ENCODE measurements at places on chromosomes 16 and 17.

- no peak for DNase-seq
Observed at GRCh38 chr16:14475370-14476139, 154.5 kb downstream of the PARN start.

DNA sequence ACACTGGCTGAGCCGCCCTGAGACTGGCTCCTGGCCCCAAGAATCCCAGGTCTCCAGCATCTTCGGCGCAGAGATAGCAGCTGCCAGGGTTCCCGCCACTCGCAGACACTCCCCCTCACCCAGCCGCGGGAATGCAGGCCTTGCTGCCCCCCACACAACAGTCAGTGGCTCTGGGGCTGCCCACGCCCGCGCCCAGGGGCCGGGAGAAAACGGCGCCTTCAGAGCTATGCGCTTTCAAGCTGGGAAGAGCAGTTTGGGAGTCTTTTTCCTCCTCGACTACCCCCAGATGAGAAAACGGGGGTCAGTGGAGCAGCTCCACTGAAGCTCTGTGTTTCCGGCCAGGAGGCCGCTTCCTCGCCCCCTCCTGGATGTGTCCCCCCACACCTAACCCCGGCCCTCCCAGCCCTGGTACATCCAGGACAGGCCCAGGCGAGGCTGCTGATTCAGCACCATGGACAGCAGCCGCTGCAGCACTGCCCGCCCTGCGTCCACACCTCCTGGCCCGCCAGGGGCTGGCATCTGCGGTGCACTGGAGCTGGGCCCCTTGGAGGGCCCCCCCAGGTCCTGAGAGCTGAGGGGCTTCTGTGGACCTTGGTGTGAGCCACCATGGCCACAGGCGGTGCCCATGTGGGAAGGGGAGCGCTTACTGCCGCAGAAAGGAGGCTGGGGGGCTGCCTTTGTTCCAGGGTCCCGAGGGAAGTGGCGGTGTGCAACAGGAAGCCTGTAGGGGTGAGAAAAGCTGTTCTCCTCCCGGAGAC is 35.7 kb downstream of the CACNA1H start:
- peak; percentile 60 for DNase-seq

- no peak for DNase-seq
Observed at GRCh38 chr17:70206361-70207010, 37.2 kb downstream of the KCNJ2 start.

DNA sequence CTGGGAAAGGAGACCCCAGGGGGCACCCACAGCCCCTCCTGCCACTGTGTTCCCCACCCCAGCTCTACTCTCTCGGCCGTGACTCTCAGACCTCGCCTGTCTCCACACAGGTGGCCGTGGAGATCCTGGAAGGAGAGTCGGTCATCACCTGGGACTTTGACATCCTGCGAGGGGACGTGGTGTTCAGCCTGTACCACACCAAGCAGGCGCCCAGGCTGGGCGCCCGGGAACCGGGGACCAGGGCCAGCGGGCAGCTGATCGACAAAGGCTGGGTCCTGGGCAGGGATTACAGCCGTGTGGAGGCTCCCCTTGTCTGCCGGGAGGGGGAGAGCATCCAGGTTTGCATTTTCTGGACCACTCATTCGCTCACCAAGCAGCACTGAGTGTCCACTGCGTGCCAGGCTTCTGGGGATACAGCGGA is 25.4 kb downstream of the NAGPA start:
- no peak for DNase-seq

GRCh38 chr17:12422651-12423050 is 243.0 kb upstream of the MYOCD start:
- no peak for DNase-seq

DNA sequence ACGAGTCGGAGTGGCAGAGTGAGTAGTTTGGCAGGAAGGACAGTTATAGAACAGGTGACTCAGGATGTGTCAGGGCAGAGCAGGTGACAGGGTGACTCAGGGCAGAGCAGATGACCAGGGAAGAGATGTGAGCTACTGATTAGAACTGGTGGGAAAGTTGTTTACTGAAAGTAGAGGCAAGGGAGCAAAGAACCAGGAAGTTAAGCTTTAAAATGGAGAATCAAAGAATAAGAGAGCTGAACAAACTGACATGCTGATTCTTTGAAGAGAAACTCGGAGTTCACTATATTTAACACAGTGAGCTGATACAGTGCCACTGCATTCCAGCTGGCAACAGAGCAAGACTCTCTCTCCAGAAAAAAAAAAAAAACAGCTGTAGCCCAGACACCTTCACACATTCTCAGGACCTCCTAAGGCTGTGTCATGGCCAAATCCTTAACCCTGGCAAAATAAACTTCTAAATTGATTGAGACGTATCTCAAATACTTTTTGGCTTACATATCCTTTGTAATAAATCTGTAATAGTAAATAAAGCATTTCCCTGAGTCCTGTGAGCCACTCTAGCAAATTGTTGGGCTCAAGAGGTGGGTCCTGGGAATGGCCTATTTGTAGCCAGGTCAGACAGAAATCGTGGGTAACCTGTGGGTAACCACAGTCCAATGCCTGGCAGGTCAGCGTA is 12.3 kb upstream of the UBE2I start:
- DNase-seq = no peak

- DNase-seq = no peak
Observed at GRCh38 chr17:5513628-5514027, 27.3 kb downstream of the MIS12 start.

DNA sequence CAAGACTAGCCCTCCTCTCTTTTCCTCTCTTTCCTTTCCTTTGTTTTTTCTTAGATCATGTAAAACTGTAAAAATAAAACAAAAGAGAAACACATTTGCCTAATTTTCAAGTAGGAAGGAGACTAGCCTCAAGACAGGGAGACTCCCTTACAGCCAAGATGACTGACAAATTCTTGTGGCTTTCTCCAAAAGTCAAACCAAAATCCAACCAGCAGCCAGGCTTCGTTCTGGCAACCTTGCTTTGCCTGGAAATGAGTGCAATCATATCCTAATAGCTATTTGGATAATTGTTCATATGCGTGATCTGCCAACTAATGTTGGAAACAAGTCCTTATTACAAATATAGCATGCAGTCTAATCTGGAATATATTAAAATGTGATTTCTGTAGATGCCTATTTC is 868.9 kb upstream of the SOX9 start:
- no peak for DNase-seq

GRCh38 chr17:58051468-58051867 is 31.8 kb upstream of the DYNLL2 start:
- no peak for DNase-seq

GRCh38 chr16:4894276-4895150 is 42.4 kb downstream of the PPL start:
- DNase-seq = no peak

GRCh38 chr17:70405492-70406220 is 236.3 kb downstream of the KCNJ2 start:
- no peak for DNase-seq

DNA sequence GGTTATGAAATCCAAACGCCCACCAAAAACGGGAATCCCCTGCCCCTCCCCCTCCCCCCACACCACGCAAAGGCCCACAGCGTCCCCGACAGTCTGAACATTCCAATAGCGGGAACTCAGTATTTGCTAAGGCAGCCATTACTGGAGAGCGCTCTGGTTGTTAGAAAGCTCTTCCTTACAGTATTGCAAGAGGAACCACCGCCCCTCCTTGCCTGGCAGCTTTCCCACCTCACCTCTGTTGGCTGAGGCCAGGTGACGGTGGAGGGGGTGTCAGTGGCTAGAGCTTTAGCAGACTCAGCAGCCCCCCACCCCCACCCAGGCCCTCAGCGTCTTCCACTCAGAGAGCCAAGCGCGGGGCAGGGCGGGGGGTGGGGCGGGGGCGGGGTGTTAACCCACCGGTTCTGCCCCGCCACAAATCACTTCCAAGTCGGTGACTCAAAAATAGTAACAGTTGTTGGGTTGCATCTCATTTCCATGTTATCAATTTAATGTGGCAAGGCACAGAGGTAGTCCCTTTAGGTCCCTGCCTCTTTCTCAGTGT is 2.2 kb upstream of the PLEKHH3 start:
- DNase-seq = no peak

- no peak for DNase-seq
Observed at GRCh38 chr16:58043571-58044155, 18.1 kb downstream of the MMP15 start.

GRCh38 chr16:86496929-86497461 is 13.3 kb upstream of the FOXF1 start:
- no peak for DNase-seq

GRCh38 chr16:59411961-59412841 is 678.1 kb upstream of the GOT2 start:
- no peak for DNase-seq

GRCh38 chr17:83081684-83082201 is 2.3 kb downstream of the METRNL start:
- DNase-seq = no peak

- DNase-seq = no peak
Observed at GRCh38 chr16:68636064-68636560, 9.0 kb upstream of the CDH3 start.

DNA sequence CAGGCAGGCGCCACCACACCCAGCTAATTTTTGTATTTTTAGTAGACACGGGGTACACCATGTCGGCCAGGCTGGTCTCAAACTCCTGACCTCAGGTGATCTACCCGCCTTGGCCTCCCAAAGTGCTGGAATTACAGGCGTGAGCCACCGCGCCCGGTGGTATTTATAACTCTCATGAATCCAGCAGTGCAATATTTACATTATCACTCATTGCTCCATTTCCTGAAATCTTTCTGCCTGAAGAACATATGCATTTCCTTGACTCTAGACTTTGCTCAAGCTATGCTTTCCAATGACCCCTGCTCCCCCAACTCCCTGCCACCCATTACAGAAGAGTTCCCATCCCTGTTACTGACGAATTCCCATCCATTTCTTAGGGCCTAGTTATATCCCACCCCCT is 19.7 kb upstream of the NDUFAB1 start:
- DNase-seq = no peak

GRCh38 chr16:12750554-12750918 is 53.2 kb downstream of the CPPED1 start:
- DNase-seq = no peak

GRCh38 chr16:87914812-87915211 is 21.5 kb downstream of the CA5A start:
- no peak for DNase-seq

DNA sequence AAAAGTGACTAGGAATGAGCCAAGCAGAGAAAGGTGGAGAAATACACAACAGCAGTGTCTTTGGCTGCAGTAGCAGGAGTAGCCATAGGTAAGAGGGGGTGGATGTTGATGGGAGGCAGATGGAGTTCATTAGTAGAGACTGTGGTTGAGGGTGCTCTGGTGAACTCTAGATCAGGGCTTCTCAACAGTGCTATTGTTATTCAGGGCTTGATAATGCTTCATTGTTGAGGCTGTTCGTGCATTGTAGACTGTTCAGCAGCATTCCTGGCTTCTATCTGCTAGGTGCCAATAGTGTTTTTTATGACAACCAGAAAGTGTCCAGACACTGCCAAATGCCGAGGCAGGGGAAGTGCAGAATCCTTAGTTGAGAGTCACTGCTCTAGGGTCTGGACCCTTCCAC is 3.6 kb downstream of the ALKBH5 start:
- no peak for DNase-seq

DNA sequence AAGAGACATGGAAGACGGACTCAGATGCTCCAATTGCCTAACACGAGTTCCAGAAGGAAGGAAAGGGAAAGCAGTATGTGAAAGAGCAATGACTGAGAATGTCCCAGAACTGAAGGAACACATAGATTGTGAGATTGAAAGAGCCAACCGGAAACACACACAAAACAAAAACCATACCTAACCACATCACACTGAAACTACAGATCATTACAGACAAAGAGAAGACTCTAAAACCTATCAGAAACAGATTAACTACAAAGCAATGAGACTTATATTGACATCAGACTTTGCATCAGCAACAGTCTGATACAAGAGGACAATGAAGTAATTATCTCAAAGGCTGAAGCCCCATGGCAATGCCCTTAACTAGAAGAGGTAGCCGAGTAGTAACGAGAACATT is 45.6 kb upstream of the CLEC18B start:
- peak; percentile 11 for DNase-seq

- peak; percentile 42 for DNase-seq
Observed at GRCh38 chr17:57455063-57455914, 199.0 kb downstream of the MSI2 start.

GRCh38 chr17:41975099-41976083 is 8.8 kb downstream of the CNP start:
- DNase-seq = no peak

GRCh38 chr16:51326131-51326856 is 175.2 kb upstream of the SALL1 start:
- no peak for DNase-seq
